ENCODE measurements at places on chromosomes 4 and X.

DNA sequence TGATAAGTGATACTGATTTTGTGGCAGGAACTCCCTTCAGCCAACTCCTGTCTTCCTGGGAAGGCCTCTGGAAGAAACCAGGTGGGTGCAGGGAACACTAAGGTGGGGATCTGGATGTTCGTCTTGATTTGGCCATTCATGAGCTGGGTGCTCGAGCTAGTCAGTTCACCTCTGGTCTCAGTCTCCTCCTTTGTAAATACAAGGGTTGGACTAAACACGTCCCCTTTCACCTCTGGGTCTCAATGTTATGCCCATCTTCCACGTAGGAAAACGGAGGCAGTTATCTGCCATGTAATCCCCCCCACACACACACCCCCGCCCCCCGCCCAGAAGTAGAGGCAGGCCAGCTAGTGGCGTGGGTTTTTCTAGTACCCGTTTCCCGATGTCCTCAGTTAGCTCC lies 4.1 kb upstream of the RS1 start:
- DNase-seq = no peak

- DNase-seq = no peak
Measured at GRCh38 chr4:140637836-140638235, 69.1 kb upstream of the UCP1 start.

GRCh38 chr4:4328840-4329239 lies 38.8 kb downstream of the ZBTB49 start:
- DNase-seq = no peak

- no peak for DNase-seq
Measured at GRCh38 chr4:75099321-75099720, 166.4 kb downstream of the PARM1 start.

DNA sequence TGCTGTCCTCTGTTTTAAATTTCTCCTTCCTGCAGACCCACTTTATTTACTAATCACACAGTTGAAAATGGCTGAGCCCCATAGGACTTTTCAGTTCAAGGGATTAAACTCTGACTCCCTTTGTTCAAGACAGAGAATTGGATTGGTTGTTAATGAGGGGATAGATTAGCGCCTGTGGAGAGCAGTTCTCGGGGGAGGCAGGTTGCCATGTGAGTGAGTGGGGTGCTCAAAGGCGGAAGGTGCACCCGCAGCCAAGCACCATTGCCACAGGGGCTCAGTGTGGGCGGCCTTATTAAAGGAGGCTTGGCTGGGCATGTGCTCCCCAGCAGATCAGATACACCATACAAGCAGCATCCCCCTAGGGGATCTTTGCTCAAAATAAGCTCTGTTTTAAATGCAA lies 7.9 kb upstream of the CBR4 start:
- DNase-seq = no peak

DNA sequence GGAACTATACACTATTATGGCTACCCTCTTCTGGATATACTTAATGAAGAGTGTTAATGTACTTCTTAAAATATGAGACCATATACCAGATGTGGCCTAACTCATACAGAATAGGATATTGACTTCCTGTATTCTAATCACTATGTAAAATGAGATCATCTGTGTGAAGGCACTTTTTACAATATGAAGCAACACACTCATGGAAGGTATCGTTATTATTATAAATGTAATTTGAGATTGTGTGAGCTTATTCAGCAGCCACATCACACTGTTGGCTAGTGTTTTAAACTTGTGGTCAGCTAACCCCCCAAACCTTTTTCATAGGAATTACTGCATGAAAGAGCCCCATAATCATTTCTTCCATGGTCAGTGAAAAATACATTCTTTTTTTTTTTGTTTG lies 281.8 kb upstream of the TEX13A start:
- no peak for DNase-seq
